Mesothelial cell of epicardium (in vitro differentiated cells): ENCODE measurements at places on chromosomes 7 and 10.

GRCh38 chr7:128424686-128425275 lies 15.0 kb upstream of the IMPDH1 start:
- DNase-seq: no peak

GRCh38 chr10:116909307-116909706 lies 60.0 kb downstream of the ENO4 start:
- DNase-seq: no peak

DNA sequence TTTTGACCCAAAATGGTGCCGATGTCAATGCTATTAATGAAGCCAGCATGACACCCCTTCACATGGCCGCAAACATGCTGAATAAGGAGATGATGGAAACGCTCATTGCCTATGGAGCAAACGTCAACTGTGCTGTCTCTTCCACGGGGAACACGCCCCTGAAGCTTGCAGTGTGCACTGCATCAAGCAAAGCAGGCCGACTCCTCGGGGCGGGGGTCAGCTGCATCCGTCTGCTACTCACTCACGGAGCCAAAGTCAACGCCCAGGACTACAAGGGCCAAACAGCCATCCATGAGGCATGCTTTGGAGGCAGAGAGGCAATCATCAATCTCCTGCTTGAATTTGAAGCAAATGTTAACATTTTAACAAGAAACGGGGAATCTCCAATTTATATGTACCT lies 4.5 kb downstream of the ANKRD61 start:
- no peak for DNase-seq

DNA sequence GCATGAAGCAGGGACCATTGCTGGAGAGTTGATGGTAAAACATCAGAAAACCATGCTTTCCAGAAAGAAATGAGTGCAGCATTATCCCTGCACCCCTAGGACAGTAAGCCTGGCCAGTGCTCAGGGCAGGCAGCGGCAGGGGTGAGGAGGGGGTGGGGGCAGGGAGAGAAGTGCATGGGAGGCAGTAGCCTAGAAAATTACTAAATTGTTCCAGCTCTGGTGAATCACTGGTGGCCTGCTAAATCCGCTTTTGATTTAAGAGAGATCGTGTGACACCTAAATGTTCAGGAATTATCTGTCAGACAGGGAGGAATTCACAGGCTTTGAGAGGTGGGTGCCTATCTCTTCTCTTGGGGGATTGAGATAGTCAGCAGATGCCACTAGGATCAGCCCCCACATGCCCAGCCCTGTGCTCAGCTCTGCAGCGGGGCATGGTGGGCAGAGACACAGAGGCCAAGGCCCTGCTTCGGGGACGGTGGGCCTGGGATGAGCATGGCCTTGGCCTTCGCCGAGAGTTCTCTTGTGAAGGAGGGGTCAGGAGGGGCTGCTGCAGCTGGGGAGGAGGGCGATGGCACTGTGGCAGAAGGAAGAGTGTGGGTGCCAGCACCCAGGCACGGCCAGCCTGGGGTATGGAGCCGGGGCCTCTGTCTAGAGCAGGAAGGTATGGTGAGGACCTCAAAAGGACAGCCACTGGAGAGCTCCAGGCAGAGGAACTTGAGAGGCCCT lies 5.0 kb upstream of the AQP1 start:
- DNase-seq: no peak

GRCh38 chr10:47255866-47256265 lies 44.1 kb upstream of the GDF10 start:
- no peak for DNase-seq

GRCh38 chr7:45623740-45624391 lies 49.7 kb downstream of the ADCY1 start:
- no peak for DNase-seq

GRCh38 chr10:68550747-68551411 lies 9.3 kb upstream of the TET1 start:
- DNase-seq: no peak

DNA sequence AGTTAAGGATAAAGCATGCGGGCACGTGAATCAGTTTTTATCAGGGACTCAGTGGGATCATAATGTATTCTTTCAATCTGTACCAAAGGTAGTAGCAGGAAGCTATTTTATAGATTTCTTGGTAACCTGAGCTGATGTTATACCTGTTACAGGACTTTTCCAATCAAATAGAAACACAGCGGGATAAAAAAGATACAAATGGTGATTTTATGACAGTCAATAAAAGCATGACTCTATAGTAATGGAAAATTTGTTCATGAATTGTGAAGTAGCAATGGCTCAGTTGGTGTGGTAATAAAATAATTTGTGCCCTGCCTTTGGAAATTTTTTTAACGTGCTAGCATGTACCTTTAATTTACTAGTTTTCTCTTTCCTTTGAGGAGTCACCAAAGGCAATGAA lies 300.7 kb upstream of the CELF2 start:
- DNase-seq: no peak

DNA sequence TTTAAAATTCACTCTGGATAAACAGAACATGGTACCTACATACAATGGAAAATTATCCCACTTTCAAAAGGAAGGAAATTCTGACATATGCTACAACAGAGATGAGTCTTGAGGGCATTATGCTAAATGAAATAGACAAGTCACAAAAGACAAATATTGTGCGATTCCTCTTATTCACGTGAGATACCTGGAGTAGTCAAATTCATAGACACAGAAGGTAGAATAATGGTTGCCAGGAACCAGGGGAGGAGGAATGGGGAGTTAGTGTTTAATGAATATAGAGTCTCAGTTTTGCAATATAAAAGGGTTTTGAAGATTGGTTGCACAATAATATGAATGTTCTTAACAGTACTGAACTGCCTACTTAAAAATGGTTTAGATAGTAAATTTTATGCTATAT lies 69.8 kb upstream of the WAC start:
- no peak for DNase-seq

GRCh38 chr10:34699904-34700517 lies 115.1 kb downstream of the PARD3 start:
- DNase-seq: no peak

DNA sequence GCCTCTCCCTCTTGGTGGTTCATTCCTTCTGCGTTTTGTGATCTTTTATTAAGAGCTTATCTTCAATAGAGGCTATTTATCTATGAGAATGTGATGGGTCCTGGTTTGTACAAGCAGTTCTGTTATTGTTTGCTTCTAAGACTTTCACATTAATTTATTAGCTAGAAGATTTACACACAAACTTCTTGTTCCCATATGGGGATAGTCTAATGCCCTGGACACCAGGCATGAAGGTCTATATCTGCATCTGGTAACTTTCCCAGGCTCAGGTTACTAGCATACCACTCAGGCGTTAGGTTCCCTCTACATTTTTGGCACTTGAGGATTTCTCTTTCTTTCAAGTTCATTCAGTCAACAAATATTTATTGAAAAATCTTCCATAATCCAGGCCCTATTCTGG lies 7.7 kb downstream of the XPNPEP1 start:
- no peak for DNase-seq

DNA sequence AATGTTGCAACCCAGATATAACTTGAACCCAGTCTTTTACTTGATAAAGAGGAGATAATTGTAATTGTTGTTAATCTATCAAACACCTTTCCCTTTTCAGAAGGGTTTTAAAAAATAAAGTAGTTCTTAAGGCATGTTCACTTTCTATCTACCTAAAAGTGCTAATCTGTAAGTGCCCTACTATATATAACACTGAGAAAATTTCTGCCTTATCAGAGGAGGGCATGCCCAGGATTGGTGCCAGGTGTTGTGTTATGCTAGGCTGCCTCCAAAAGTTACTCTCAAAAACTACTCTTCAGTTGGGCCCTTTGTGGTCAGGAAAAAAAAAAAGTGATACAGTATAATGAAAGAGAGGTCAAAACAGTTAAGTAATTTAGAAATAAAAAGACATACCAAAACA lies 36.3 kb downstream of the SMNDC1 start:
- DNase-seq: no peak

- no peak for DNase-seq
Measured at GRCh38 chr7:113796557-113796956, 122.3 kb downstream of the PPP1R3A start.

DNA sequence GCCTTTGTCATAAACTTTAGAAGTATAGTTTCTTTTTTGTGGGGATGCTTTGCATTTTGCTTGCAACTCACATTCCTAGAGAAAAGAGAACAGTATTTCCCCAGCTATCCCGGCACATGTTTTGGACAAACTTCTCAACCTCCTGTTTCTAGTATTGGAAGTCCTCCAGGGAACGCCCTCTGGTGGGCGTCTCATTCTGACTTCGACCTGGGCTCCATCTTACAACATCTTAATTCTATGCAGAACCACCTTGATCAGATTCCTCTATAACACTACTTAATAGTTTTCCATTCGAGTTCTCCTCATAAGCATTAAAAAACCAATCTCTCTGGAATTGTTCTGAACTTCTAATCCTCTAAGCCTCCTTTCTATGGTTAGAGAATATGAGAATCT lies 139.5 kb upstream of the FZD8 start:
- no peak for DNase-seq
